ENCODE measurements at places on chromosomes 7 and 10.

- DNase-seq = no peak
Measured at GRCh38 chr10:70832852-70833528, 17.2 kb downstream of the SGPL1 start.

- peak; percentile 97 for DNase-seq
Measured at GRCh38 chr7:80918909-80919721, at the start of gene SEMA3C. TSS of gene SEMA3C (minus strand) at chr7:80919051. CDS start at chr7:80916781, 2,270 bp downstream.

- no peak for DNase-seq
Measured at GRCh38 chr7:45244981-45245380, 87.4 kb downstream of the RAMP3 start.

DNA sequence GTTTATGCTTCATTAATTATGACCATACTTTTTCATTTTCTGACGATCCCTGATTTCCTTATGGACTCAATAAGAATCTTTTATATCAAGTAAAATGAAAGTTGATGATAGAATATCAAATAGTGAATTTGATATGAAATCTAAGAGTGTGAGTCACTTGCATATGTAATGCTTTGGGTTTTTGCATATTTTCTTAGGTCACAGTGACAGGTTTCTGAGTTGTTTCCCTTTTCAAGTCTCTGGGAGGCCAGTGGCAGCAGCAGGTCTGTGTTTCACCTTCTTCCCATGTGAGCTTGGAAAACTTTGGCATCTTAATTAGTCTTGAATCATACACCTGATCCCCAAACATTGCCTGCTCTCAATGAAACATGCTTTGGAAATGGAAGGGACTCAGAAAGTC is 34.7 kb upstream of the GJD4 start:
- DNase-seq = no peak

DNA sequence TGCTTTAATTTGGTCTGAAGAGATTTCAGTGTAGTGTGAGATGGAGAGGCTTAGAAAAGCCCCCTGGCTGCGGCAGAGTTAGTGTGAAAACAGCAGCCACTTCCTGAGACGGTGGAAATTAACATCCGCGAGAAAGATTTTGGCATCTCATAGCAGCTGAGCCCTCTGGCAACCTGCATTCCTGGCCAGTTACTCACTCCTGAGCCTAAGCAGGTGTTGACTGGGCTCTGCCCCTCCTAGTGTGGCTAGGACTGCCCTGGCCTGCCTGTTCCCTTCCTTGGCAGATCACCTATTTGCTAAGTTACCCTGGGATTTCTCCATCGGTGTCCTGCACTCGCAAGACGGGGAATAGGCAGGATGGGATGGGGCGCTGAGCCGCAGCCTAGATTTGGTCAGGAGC is 57.6 kb upstream of the LMTK2 start:
- DNase-seq = no peak

GRCh38 chr7:122919643-122920181 is 33.5 kb upstream of the CADPS2 start:
- DNase-seq = peak; percentile 14

DNA sequence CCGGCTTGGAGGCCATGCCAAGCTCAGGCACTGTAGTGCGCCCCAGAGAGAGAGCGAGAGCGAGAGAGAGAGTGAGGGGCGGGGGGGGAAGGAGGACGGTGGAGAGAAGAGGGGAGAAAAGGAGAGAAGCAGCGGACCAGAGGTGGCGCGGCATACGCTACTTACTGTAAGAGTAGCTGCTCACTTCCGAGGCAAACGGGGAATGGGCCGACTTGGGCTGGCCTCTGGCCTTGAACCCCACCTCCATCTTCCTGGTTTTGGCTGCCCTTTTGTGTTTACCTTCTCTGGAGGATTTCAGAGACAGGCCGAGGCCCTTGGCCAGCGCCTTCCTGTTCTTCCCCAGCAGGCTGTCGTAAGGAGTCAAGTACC is 66.9 kb downstream of the TNRC18 start:
- DNase-seq = no peak
